ENCODE measurements at places on chromosomes 5 and 9. TPM values are rescaled to one million over a fixed set of nuclear protein-coding genes. Genes with fewer than 3 reads are reported as not detected.

DNA sequence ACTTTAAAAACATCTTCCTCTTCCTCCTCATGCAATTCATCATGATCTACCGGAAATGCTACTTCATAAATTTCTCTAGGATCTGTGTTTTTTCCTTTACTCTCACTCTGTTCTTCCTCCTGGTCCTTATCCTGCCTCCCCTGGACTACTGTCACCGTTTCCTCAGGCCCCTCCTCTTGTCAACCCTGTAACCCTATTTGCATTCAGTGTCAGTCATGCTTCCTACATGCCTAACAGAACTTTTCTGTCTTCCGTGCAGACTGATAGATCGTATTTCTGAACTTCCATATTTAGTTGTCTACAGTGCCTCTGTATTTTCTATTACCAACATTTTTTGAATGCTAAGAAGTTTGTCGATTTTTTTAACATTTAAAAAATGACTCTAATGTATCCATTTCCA, 27.3 kb downstream of the HTR4 start:
- DNase-seq, result no peak

- peak; percentile 83 for DNase-seq
Measured at GRCh38 chr5:177607452-177608192, 7.7 kb downstream of the B4GALT7 start.

Gene PCDHGA3
- total RNA-seq, result not detected

DNA sequence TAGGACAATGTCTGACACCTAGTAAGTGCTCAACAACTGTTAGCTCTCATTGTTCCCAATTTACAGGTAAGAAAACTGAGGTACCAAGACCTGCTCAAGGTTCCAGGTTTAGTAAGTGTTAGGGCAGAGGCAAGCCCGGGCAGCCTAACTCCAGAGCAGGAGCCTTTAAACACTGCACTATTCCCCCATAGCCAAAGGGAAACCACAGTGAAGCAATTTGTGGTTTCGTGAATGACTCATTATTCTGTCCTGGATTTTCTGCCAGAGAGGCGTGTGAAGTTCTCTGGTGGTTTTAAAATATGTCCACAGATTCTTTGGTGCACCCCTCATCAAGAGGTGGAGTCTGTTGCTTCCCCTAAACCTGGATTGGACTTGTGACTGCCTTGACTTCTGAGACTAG, 1.0 kb upstream of the MCC start:
- no peak for DNase-seq

GRCh38 chr5:146079695-146080373, 25.5 kb downstream of the PLAC8L1 start:
- no peak for DNase-seq

DNA sequence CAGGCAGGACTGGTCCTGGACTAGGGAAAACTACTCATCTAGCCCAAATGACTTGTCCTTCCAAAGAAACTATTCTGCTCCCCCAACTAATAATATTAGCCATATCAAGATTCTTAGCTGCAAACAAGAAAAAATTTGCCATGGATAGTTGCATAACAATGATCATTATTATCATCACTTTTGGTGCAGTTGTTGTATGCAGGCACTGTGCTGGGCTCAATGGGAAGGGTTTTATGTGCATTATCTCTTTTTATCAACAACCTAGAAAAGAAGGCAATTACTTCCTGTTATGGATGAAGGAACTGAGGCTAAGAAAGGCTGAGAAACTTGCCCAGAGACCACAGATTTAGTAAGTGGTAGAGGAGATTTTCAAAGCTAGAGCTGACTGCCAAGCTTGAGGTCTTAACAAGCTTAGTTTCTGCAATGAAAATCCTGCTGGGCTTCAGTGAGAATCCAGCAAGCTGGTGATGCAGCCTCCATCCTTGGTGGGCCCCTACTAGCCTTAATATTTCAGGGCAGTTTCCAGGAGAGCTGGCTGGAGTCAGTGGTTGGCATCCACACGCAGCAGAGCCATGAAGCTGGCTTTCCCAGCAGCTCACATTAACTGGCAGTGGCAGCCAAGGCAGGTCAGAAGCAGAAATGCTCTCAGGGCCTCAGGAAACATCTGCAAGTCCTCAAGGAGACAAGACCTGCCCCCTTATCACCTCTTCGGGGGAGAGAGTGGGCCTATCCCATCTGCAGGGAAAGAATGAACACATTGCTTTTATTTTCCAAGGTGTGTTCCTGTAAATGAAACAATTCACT, 20.5 kb upstream of the MEGF9 start:
- no peak for DNase-seq

Gene SH2D3C
- 4.6 TPM for total RNA-seq

Gene PCDHB8
- not detected for total RNA-seq

GRCh38 chr9:74554751-74555419, 57.8 kb downstream of the RORB start:
- peak; percentile 5 for DNase-seq

DNA sequence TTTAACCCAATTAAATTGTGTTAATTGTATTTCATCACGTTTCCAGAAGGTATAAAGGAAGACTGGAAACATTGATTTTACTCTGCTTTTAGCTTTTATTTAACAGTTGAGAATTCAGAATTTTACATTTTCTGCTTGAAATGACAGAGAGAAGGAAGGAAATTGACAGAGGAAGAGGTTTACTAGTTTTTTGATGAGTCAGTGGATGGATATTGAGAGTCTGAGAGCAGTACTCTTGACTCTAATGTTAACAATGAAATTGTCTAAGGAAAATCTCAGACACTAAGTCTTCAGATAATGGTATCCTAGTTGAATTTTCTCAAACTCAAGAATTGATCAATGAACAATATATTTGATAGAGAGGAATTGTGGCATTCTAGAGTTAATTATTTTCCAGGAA, 60.6 kb downstream of the IPO11 start:
- no peak for DNase-seq

Gene CATSPER3
- not detected for total RNA-seq

Gene FST
- not detected for total RNA-seq

Measured in G401 (cell line).